CD4-positive, alpha-beta T cell treated with Interleukin-6 at 100 ng/mL for 8 hours (primary cell): ENCODE measurements at places on chromosomes 12 and 14.
A peak's percentile ranks its signal among the peaks of the same experiment; 100 is the strongest.

GRCh38 chr12:83161456-83161855, 474.8 kb downstream of the TMTC2 start:
- no peak for DNase-seq

DNA sequence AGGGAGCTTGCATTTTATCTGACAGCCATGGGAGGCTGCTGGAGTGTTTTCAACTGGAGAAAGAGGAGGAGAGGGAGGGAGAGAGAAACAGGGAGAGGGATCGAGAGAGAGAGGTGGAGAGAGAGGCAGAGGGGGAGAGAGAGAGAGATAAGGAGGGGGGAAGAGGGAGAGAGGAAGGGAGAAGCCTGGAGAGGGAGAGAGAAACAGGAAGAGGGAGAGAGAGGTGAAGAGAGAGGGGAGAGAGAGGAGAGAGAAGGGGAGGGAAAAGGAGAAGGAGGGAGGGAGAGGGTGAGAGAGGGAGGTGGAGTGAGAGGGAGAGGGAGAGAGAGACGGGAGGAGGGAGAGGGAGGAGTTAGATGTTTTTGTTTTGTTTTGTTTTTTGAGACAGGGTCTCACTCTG, 45.6 kb downstream of the DNAH10 start:
- DNase-seq, result no peak

DNA sequence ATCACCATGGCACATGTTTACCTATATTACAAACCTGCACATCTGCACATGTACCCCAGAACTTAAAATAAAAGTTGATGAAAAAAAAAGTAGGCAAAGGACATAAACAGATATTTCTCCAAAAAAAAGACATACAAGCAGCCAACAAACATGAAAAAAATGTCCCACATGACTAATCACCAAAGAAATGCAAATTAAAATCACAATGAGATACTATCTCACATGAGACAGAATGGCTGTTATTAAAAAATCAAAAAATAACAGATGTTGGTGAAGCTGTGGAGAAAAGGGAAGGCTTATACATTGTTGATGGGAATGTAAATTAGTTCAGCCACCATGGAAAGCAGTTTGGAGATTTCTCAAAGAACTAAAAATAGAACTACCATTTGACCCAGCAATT, 68.0 kb upstream of the FAR2 start:
- no peak for DNase-seq

GRCh38 chr12:20628226-20628787, 66.8 kb upstream of the SLCO1C1 start:
- DNase-seq, result no peak

DNA sequence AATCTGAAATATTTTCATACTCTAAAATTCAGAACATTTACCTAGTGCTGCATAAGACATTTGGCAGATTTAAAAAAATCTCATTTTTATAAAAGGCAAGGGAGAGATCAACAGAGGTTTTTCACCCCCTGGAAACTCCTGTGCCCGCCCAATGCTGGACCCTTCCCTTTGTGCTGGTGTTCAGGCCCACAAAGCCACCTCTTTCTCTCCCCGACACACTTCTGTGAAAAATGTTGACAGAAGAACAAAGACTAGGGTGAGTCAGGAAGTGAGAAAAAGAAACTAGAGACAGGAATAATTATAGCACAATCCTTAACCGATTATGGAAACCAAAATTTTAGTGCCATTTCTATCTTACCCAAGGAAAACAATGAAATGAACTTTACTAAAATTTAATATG, 197.7 kb upstream of the STXBP6 start:
- no peak for DNase-seq

DNA sequence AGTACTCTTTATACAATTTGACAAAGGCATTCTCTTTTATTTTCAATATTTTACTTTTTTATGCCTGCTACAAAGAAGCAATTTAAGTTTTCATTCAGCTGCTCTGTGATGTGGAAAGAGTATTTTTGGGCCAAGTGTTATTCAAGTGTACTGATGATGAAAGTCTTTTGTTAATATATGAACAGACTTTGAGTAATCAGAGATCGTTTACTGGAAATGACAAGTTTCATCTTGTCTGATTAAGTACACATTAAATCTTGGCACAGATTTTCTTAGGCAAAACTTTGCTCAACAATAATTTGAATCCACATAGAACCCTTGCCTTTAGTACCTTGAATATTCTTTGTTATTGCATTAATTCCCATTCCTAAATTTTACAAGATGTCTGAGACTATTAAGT, 13.3 kb upstream of the PZP start:
- DNase-seq, result no peak

- DNase-seq, result no peak
These were observed 141.0 kb downstream of the PTPN11 start for GRCh38 chr12:112559784-112560183.

GRCh38 chr12:31118347-31119191, 44.9 kb downstream of the DDX11 start:
- DNase-seq, result peak; percentile 25

GRCh38 chr12:120388691-120389481, 19.9 kb upstream of the MSI1 start:
- DNase-seq, result no peak

- DNase-seq, result no peak
These were observed 3.4 kb downstream of the SCFD1 start for GRCh38 chr14:30625533-30625932.

GRCh38 chr14:89773644-89774316, 180.8 kb downstream of the EFCAB11 start:
- peak; percentile 56 for DNase-seq

GRCh38 chr12:106583242-106584103, 669 bp downstream of the RFX4 start:
- DNase-seq, result no peak

DNA sequence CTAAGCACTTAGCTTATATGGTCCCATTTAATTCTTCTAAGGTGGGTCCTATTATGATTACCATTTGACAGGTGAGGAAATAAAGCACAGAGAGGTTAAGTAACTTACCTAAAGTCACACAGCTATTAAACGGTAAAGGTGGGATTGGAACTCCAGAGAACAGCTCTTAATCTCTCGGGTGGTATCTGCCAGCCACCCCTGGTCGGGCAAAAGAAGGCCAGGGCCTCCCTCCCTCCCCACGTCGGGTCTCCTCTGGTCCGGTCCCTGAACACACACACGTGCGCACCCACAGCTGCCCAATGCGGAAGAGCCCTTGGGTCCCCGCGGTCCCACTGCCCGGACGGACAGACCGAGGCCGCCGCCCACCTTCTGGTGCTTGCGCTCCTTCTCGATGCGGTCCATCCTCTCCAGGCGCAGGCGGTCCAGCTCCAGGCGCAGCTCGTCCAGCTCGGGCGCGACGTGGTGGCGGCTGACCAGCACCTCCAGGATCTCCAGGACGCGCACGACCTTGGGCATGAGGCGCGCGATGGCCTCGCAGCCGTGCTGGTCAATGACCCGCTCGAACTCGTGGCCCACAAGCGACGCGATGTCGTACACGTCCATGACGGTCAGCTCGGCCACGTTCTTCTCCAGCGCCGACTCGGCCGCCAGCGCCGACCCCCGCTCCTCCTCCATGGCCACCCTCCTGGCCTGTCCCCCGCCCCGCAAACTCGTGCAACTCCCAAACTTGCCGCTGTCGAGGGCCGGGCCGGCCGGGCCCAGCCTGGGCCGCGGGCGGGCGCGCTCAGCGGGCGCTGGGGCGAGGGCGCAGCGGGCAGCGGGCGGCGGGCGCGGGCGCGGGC, 490 bp downstream of the RILPL1 start:
- DNase-seq, result no peak
